Left renal cortex interstitium (tissue), 4 donors: ENCODE measurements at places on chromosomes 3 and 15. TPM values are rescaled to one million over a fixed set of nuclear protein-coding genes. Genes with fewer than 3 reads are reported as not detected.

GRCh38 chr3:10263646-10264363 lies 15.5 kb downstream of the TATDN2 start:
- no peak for DNase-seq

DNA sequence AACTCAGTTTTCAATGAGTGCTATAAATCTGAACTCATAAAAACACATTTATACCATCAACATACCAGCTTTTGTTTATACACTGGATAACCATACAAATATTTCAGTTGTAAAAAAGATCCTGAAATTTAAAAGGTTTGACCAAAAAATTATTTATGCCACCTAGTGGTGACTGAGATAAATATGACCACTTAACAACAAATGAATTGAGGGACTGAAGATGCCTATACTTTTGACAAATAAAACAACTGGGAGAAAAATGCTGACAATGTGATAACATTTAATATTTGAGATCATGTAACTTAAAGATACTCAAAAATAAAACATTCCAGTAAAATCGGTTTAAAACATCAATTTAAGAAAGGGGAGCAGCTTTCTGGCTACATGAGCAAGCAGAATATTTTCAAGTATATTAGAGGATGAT lies 30.4 kb downstream of the ATG3 start:
- no peak for DNase-seq

DNA sequence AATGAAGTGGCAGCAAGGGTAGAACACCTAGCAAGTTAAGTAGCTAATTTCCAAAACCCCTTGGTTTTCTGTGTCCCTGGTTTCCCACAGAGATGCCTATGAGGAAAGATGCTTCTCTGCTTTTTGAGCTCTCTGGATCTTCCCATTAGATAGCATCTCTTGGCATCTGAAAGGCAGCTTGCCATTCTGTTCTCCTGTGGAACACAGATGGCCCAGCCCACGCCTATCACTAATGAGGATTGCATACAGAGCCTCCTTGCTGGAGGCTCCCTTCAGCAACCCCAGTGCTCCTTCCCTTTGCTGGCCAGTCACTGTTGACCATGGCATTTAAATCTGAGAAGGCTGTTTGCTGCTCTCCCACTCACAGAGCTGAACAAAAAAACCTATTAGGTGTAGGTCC lies 34.4 kb upstream of the ETV5 start:
- no peak for DNase-seq

DNA sequence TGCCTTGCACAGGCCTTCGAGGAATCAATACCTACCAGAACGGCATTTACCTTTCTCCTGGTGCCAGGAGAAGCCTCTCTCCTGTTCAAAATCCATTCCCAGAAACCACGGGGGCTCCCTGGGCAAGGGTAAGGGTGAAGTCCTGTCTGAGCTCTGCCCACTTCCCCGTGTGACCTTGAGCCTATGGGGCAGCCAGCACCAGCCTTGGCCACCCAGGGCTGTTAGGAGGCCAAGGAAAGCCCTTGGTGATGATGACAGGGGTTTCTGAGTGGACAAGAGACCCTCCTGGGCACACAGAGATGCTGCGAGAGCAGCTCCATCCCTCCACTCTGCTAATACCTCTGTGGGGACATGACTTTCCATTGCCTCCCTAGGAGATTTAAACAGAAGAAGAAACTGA lies 5.9 kb downstream of the SCN5A start:
- DNase-seq, result no peak

DNA sequence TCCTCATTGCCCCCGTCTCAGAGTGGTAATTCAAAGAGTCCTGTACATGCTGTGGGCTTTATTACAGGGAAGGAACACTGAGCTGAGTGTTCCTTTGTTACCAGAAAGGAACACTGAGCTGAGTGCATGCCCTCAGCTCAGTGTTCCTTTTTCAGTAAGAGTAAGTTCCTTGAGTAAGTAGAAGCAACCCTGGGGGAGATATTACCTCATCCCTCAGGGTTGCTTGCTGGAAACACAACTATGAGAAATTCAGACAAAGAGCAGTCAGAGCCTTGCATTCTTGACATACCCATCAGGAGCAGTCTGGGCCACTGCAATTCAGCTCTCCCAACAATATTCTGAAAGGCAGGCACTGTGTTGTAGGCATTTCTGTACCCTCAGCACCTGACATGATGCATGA lies 17.0 kb downstream of the CHRM5 start:
- no peak for DNase-seq

GRCh38 chr3:38578081-38578475 lies 71.4 kb downstream of the SCN5A start:
- DNase-seq, result no peak

GRCh38 chr3:83928391-83928790 lies 1030.4 kb upstream of the CADM2 start:
- DNase-seq, result no peak

DNA sequence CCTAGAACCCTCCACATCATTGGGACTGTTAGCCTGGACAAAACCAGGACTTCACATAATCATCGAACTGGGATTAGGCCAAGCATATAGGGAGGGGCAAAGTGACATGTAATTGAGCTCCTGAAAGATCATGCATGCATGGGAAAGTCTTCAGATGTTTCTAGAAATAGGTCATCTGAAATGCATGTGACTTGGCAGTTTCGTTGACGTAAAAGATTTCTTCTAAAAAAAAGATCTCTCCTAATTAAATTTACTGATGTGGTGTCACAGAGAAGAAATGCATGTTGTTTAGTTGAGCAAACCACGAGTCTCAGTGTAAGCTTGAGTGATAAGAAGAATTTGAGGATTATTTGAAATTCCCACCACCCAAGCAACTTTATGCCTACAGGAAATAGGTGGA lies 70.0 kb upstream of the LIMD1 start:
- DNase-seq, result no peak

The GABRR3 gene
- polyA plus RNA-seq, result 0.11 TPM

The OR5AC2 gene
- not detected for polyA plus RNA-seq

The SPINK8 gene
- 0.68 TPM for polyA plus RNA-seq

The NANOGP8 gene
- polyA plus RNA-seq, result not detected

The SERPINI2 gene
- 0.92 TPM for polyA plus RNA-seq

The EPHB3 gene
- 26.9 TPM for polyA plus RNA-seq
